ENCODE measurements at places on chromosomes 12 and 14.

GRCh38 chr14:65850429-65851135, 438.1 kb downstream of the FUT8 start:
- DNase-seq: no peak

- DNase-seq: no peak
Measured at GRCh38 chr14:62946221-62946620, 99.0 kb downstream of the KCNH5 start.

- no peak for DNase-seq
Measured at GRCh38 chr14:68789821-68790643, 2.8 kb downstream of the ZFP36L1 start.

GRCh38 chr14:78248501-78249090, 78.4 kb downstream of the NRXN3 start:
- no peak for DNase-seq

DNA sequence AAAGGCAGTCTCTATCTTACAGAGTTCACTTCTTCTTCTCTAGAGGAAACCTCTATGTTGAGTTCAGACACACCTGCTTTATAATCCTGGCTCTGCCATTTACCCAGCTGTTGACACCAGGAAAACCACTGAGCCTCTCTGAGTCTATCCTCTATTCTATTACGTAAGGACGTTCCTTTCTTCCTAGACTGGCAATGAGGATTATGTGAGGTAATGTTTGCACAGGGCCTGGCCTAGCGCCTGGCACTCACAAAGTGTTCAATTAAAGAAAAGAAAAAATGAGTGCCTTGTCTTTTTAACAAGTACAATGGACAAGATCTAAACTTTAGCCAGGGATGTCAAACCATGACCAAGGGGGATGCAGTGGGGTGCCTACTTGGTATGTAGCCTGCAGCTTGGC, 641.9 kb upstream of the TBX3 start:
- no peak for DNase-seq

Measured in hepatic stellate cell (primary cell).